ENCODE measurements at places on chromosomes 5 and 9.

DNA sequence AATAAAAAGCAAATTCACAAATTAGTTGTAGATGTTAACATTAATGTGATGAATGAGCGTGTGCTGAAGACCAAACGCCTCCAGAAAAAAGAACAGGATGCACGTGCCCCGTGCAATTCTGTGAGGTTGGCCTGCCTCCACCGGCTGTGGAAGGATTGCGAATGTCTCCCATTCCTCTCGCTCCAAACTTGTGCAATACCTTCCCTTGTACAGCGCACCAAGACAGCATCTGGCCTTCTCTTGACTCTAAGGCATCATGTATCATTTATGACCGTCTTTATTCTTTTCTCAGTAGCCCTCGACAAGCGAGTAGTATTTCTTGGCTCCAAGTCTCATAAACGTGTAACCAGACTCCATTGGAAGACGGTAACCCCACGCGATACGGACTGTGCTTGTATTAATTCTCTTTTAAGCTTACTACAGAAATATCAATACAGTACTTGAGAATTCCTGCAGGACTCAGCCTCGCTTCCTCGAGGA is 1.5 kb upstream of the TESK1 start:
- DNase-seq: no peak

DNA sequence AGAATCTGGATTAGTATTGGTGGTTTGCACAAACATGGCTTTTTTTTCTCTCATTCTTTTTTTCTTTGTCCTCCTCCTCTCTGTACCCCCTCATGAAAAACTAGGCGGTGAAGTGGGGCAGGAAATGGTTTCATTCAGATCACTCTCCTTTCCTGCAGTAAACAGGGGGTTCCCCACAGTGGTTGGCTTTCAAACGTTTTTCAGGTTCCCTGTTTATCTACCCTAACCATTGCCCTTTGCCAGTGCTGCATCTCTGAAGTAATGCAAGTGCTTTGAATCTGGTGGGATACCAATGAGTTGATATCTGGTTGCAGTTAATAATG is 29.8 kb downstream of the NR4A3 start:
- no peak for DNase-seq

- DNase-seq: no peak
Measured at GRCh38 chr9:105413525-105413924, 34.3 kb upstream of the FSD1L start.

GRCh38 chr5:72234265-72234700 is 85.8 kb downstream of the MRPS27 start:
- no peak for DNase-seq

DNA sequence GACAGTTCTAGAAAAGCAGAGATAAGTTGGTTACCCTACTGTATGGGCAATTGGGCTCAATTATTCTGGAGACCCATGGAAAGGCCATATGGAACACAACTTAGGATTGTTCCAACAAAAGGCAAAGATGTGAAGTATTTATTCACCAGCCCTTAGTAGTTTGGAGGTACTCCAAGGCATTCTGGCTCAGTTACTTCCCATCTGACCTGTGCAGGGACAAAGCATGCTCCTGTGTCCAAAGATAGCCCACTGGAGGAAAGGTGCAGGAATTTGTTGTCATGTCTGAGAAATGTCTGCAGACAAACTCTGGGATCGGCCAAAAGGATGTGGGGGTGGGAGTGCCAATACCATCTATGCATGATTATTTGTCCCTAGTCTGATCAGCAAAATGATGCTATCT is 279.5 kb upstream of the PTGER4 start:
- no peak for DNase-seq

- DNase-seq: no peak
Measured at GRCh38 chr9:99592834-99593574, 228.7 kb upstream of the NR4A3 start.
